Fibroblast of mammary gland (primary cell): ENCODE measurements at places on chromosomes 5 and 9.

DNA sequence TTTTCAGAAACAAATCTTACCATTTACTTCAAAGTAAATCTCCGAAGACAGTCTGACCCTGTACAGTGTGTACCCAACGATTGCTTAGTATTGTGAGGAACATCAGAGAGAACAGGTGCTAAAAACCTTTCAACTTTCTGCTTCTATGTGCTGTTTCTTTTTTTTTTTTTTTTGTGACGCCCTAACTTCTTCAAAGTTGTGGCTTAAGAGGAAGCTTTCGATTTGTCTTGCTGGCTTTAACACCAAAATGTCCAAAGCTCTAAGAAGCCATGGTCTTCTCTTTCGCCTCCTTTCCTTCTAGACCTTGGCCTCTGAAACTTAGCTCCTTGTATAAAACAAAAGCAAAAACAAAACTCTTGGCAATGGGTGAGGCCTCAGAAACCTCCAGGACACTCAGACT is 1.2 kb downstream of the TNFSF8 start:
- no peak for DNase-seq

DNA sequence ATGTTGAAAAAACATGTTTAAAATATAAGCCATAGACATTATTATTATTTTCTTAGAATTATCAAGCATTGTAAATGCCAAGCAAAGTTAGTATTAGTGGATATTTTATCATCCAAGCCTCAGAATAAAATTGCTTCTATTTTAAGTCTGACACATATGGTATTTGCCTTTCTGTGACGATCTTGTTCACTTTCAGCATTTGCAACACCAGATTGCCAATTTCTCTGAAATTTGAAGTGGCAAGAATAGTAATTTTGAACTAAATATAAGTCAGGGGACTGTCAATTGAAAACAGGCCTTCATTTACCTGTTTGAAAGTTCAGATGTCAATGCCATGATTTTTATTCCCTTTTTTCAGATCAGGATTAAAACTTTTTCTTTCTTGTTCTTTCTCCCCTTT is 1233.6 kb upstream of the CDH18 start:
- no peak for DNase-seq

GRCh38 chr9:75607521-75607920 is 283.0 kb upstream of the PCSK5 start:
- DNase-seq, result no peak

GRCh38 chr9:90064248-90064647 is 459.4 kb downstream of the GADD45G start:
- no peak for DNase-seq

GRCh38 chr9:102587281-102587680 is 407.9 kb upstream of the CYLC2 start:
- no peak for DNase-seq

- DNase-seq, result peak; percentile 72
Measured at GRCh38 chr9:110623462-110624025, 44.0 kb upstream of the SVEP1 start.

DNA sequence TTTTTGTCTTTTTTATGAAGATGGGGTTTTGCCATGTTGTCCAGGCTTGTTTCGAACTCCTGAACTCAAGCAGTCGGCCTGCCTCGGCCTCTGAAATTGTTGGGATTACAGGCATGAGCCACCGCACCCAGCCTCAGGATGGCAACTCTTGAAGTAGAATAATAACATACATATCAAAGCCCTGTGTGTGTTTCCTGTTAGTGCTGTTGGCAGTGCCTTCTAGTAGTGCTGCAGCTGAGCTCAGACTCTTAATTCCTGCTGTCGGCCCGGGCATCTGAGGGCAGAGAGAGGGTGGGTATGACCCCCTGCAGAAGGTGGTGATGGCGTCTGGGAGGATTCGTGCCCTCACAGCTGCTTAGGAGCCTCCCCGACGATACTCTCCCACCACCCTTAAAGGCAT is 227.2 kb downstream of the PDZD2 start:
- no peak for DNase-seq

DNA sequence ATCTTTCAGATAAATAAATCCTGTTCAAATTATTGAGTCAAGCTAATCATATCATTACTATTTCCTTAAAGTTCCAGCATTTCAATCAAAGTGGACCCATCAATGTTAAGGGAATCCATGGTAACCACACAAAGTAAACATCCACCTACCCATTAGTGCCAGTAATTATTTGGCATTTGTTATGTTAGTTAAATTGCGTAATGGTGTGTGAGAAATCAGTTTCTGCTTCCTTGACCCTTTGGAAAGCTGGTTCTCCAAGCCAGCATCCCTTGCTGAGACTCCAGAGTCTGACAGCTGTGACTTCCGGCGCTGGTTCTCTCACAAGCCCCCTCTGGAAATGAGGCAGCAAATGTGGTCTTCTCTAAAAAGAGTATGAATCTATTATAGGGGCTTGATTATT is 308.6 kb upstream of the EFNA5 start:
- peak; percentile 47 for DNase-seq

DNA sequence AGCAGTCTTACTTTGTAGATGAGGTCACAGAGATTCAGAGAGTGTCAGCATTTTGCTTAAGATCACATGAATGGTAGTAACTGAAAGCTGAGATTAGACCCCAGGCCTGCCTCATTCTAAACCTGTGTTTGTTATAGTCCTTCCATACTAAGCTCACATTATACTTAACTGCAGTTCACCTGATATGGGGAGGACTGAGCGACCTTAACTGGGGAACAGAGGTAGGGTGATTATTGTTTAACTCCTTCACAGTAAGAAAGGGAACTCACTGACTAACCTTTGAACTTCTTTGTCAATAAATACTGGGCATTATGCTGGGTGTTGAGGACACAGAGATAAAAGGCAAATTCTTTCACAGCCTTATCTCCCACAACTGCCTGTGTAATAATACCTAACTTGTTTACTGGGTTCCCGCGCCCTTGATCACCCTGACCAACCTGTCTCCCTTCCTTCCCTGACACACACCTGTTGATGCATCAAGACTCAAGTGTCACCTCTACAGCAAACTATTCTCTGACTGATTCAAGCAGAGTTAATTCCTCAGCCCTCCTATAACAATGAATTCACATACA is 27.2 kb downstream of the DEPDC1B start:
- DNase-seq, result no peak

DNA sequence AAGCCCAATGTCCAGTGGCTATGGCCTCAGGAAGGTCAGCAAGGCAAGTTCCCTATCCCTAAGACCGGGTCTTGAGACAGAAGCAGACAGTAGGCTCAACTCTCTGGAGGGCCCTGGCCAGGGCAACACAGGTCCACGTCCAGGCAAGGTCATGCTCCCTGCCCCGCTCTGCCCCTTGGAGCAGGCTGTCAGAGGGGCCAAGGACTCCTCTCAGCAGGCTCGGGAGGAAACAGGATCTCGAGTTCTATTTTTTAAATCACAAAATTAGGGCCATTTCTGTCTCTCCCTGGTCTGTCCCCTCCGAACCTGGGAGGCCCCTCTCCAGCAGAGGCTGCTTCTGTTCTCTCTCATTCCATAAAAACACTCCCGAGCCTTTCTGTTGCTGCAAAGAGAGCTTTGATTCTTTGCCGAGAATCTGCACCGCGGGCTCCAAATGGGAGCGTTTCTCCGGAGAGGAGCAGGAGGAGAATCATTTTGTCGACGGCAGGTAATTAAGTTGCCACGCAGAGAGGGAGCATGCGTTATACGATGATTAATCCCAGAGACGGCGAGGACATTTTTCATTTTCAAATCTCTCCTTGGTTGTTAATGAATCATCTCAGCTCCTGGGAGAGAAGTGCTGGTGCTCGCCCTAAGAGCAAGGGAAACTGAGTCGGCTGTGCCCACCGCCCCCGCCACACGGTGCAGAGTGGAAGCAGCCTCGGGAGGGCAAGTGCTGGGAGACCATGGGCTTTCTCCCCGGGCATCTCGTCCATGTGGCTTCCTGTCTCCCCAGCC is 24.5 kb upstream of the FCN1 start:
- peak; percentile 31 for DNase-seq

- no peak for DNase-seq
Measured at GRCh38 chr5:82257729-82258128, 20.4 kb downstream of the RPS23 start.

- no peak for DNase-seq
Measured at GRCh38 chr5:148060309-148060708, 3.5 kb upstream of the SPINK5 start.

- DNase-seq, result no peak
Measured at GRCh38 chr5:160641405-160641804, 210.6 kb downstream of the ATP10B start.

- DNase-seq, result no peak
Measured at GRCh38 chr9:127884976-127885490, 7.6 kb upstream of the AK1 start.

DNA sequence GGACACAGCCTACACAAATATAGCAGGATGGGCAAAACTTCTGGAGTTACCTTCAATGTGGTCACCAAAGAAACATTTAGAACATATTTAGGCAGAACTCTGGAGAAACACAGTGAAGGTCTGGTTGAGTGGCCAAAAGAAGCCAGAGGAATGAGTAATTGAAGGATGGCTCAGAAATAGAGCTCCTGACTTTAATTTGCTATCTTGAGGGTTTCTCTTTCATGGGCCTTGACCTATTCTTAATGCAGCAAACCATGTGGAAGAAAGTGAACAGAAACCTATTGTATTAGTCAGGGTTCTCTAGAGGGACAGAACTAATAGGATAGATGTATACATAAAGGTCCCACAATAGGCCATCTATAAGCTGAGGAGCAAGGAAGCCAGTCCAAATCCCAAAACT is 650.5 kb downstream of the ACTL7B start:
- peak; percentile 12 for DNase-seq

GRCh38 chr9:91761362-91761761 is 188.7 kb downstream of the ROR2 start:
- no peak for DNase-seq
